Left ventricle myocardium inferior (tissue), 1 donor: ENCODE measurements at places on chromosomes 12 and 14. TPM values are rescaled to one million over a fixed set of nuclear protein-coding genes. Genes with fewer than 3 reads are reported as not detected.

LRTM2 gene
- total RNA-seq = not detected

HOXC12 gene
- total RNA-seq = not detected

ITGA5 gene
- total RNA-seq = 55.3 TPM

IL26 gene
- not detected for total RNA-seq

FIGNL2 gene
- total RNA-seq = 0.30 TPM

BBOF1 gene
- total RNA-seq = 3.8 TPM

VTI1B gene
- total RNA-seq = 125 TPM

KLRF1 gene
- not detected for total RNA-seq

CBLN3 gene
- 0.55 TPM for total RNA-seq

CMKLR1 gene
- total RNA-seq = 5.7 TPM

CABP1 gene
- total RNA-seq = 4.2 TPM

IAPP gene
- total RNA-seq = not detected

SRSF9 gene
- 34.4 TPM for total RNA-seq

PTPRB gene
- 38.7 TPM for total RNA-seq

OR4K17 gene
- total RNA-seq = not detected

AQP6 gene
- not detected for total RNA-seq

SLC25A47 gene
- not detected for total RNA-seq

RIMKLB gene
- 14.0 TPM for total RNA-seq

TTC9 gene
- total RNA-seq = 1.9 TPM

PIP4P1 gene
- 19.7 TPM for total RNA-seq

FGF6 gene
- total RNA-seq = not detected

RNASE7 gene
- not detected for total RNA-seq
